ENCODE measurements at places on chromosomes 6 and 20.

DNA sequence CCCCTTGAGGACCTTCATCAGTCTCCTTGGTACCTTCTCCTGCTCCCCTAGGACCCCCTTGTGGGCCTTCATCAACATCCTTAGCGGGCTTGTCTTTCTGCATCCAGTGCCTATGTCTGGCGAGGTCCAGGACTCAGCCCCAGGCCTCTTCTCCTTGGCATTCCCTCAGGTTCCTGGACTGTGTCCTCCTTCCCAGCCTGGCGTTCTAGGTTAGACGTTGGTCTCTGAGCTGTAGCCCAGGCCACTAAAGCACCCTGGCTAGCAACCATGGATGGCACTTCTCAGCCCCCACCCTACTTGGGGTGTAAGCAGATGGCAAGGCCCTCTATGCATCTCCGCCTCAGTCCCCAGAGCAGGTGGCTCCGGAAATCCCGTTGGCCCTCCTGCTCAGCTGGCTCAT lies 51.5 kb upstream of the NNAT start:
- DNase-seq = no peak

DNA sequence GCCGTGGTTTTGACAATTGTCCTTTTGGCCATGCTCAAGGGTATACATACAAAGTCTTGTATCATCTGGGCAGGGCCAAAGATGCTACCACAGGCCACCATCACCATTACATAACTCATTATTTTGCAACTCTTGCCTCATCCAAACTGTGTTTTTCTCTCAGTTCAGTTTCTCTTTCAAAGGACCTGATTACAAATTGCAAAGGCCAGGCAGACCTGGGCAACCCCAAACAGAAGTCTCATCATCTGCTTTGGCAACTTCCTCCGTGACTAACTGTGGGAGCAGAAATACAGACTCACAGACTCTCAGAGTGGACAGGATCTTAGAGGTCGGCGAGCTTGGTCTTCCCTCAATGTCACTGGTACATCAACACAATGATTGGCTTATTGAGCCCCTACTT lies 117.8 kb upstream of the NEDD9 start:
- peak; percentile 47 for DNase-seq

DNA sequence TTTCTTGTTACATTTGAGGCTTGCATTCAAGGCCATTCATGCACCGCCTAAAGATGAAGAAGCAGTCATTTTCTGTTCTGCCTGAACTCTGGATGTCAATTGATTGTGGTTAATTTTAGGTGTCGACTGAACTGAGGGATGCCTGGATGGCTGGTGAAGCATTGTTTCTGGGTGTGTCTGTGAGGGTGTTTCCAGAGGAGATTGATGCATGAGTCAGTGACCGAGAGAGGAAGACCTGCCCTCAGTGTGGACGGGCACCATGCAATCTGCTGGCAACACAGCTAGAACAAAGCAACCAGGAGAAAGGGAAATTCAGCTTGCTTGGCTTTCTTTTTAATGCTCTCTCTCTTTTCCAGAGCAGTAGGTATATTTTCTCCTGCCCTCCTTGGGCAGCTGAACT lies 164.1 kb upstream of the ECI2 start:
- DNase-seq = no peak

DNA sequence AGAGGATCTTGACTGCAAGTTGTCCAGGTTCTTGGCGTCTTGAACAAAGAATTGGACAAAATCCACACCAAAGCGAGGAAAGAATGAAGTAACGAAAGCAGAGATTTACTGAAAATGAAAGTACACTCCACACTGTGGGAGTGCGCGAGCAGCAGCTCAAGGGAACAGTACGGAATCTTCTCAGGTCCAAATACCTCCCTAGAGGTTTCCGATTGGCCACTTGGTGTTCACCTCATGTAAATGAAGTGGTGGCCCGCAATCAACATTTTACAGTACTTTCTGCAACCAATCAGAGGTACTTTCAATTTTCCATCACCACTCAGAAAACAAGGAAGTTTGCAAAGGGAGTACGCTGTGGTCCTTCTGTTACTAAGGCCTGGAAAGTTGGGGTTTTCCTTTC lies 122.4 kb downstream of the PTPRK start:
- peak; percentile 82 for DNase-seq
